Stimulated activated CD8-positive, alpha-beta memory T cell treated with anti-CD3 and anti-CD28 coated beads, Interleukin-15, amount 100 ng/mL, for 24 hours (primary cell): ENCODE measurements at places on chromosomes 1 and 21.

DNA sequence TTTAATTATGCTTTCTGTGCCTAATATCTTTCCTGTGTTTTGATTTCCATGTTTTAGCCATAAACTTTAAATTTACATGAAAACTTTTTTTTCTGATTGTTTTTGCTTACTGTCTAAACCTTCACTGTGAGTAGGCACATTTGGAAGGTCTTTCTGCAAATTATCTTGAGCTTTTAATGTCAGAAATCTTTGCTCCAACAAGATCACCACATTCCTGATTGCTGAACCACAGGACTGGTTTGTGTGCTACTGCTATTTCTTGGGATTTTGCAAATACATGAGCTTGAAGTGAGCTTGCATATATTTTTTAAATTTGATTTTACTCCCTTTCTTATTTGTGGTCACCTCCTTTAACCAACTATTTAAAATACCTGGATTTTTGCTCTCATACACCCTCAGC, 61.3 kb downstream of the PTBP2 start:
- DNase-seq = no peak

GRCh38 chr1:86396498-86396890, 371 bp upstream of the ODF2L start:
- no peak for DNase-seq

- DNase-seq = no peak
Measured at GRCh38 chr1:165109013-165109412, 247.5 kb downstream of the LMX1A start.

DNA sequence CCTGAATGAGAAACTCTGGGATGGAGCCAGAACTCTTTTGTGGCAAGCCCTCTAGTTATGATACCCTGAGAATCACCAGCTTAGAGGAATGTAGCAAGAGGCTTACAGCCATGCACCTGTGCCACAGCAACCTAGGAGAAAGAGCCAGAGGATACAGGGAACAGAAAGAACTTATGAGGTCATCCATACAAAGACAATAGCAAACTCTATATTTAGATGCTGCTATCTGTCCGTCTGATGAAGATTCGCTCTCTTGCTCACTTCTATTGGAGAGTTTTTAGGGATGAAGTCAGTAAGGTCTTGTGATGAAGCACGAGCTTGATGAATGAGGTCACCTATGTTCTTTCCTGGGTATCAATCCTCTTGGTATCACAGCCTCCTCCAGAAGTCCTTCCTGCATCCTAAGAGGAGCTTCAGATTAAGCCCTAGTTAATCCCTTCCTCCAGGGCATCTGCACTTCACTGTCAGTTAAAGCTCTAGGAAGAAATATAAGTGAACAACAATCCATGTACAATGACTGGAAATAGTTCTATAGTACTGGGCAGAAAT, 185.6 kb downstream of the DAB1 start:
- DNase-seq = no peak

GRCh38 chr1:145999321-146000024, 3.1 kb upstream of the TXNIP start:
- DNase-seq = no peak

DNA sequence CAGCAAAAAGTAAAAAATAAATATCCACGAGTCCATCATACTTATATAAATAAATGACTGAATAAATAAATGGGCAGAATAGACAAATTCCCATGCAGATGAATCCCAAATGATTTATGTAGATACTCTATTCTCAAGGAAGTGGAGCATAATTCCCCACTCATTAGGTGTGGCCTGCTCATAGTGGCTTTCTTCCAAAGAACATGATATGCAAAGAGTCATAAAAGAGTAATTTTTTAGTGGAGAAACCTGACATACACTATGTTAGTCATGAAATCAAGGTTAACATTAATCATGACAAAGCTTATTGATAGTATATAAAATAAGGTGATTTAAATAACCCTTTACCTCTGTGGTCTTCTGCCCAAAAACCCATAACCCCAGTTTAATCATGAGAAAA, 298.9 kb downstream of the DPYD start:
- DNase-seq = no peak

DNA sequence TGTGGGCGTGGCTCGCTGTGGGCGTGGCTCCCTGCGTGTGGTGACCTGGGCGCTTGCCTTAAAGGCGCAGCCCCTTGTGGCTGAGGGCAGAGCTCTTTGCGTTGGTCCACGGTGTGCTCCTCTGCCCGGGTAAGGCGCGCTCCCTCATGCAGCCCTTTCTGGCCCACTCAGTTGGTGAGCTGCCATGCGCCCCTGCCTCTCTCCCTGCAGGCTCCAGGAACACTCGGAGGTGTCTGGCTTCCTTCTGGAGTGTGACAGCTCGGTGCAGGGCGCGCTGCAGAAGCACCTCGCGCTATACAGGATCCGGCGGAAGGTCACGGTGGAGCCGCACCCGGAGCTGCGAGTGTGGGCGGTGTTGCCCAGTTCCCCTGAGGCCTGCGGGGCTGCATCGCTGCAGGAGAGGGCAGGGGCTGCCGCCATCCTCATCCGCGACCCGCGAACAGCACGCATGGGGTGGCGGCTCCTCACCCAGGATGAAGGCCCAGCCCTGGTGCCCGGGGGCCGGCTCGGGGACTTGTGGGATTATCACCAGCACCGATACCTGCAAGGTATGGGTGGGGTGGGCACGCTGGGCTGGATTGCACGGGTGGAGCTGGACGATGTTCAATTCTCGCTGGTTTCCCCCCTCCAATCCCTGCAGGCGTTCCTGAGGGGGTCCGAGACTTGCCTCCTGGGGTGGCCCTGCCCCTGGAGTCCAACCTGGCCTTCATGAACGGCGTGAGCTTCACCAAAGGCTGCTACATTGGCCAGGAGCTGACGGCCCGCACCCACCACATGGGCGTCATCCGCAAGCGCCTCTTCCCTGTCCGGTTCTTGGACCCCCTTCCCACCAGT, 9.1 kb downstream of the IBA57 start:
- DNase-seq = no peak

DNA sequence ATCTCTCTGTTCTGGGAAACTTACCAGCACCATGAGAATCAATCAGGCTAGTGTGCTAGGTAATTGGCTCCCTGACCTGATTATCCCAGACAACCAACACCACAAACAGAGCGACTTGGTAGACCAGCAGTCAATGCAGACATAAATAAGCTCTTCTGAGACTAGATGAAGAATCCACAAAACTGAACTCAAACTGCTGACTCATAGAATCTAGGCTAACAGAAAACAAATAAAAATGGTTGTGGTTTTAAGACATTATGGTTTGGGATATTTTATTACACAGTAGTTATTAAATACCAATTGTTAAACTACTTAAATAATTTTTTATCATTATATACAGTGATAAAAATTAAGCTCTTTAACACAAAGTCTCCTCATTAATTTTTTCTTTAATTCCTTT, 535.7 kb downstream of the COL11A1 start:
- no peak for DNase-seq

- DNase-seq = no peak
Measured at GRCh38 chr21:14114251-14114650, 96.5 kb downstream of the LIPI start.

DNA sequence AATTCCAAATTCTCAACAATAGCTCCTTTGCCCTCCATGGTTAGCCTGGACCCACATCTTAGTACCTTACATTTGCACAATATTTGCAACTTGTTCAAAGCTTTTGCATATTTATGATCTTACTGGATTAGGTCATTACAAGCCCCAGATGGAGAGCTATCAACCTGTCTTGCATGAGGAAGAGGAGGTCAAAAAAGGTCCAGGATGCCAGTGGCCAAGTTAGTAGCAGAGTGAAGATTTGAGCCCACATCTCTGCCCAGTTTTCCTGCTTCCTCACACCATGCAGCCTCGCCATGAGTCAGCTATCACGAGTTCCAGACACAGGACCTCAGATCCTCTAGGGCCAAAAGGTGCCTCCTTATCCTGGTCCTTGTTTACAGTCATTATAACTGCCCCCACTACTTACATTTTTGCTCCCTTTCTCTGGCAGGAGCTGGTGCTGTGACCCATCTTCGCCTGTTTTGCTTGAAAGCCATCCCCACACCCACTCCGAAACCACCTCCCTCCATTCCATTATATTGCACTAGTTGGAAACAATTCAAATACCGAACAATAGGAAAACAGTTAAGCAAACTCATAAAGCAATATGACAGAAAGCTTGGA, 5.0 kb upstream of the AHCYL1 start:
- DNase-seq = no peak

DNA sequence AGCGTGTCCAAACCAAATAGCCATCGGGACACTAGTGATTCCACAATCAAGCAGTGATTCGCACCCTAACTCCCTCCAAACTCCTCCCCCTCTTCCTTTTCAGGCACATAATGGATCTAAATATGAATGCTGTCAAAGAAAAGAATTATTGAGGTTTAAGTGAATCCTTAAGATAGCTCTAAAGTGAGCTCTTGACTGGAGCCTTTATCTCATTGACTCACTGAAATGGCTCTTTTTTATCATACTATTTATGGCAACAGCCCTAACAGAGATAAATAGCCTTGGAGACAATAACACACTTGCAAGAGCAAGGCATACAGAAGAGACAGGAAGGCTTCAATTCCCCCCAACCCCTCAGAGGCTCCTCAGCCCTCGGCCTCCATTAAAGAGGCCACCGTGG, 143.3 kb downstream of the PLXNA2 start:
- no peak for DNase-seq

DNA sequence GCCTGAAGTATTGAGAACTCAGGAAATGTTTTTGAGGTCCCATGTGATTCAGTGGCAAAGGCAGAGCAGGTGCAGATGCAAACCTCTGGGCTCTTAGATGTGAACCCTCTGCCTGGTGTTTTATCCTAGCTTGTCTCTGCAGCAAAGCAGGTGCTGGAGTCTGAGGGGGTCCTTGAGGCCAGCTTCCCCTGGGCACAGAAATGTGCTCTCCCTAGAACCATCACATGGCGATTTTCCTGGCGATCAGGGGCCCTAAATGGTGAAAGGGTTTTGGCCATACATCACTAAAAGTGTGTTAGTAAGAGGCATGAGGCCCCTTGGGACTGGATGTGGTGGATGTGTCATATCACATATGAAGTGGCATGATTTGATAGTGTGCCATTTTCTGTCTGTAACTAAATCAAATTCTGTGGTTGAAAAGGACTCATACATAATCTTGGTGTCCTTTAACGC, 144.8 kb downstream of the ST6GALNAC3 start:
- DNase-seq = no peak

GRCh38 chr1:156704930-156705320, 458 bp downstream of the CRABP2 start:
- no peak for DNase-seq

DNA sequence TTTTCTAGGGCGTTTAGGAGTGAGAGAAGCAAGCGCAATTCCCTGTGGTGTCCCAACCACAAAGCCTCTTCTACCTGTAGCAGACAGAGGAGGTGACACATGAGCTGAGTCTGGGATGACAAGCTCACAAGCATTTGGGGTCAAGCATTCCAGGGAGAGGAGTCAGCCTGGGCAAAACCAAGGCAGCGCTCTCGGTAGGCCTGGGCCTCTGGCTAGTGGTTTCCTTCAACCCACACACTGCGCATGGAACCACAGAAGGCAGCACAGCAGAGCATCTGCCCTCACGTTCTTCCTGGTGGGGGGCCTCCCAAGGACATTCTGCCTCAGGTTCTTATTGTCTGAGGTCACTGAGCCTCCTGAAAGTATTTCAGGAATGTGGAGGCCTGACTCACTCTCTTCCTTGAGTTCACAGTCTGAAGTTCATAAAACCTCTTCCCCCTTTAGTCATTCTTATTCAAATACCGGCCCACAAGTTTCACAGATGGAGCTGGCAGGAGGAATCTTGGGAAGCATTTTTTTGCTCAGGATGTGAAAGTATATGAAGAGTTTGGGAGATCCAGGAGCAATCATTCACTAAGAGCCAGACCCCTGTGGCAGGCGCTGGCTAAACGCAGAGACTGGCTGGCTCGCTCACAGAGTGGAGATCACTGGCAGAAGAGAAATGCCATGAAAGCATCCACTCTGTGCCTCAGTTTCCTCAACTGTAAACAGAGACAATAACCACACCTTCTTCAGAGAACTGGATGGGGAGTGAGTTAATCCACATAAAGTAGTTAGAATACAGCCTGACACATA, 26.8 kb downstream of the CCN1 start:
- no peak for DNase-seq

GRCh38 chr1:30677471-30677870, 45.9 kb downstream of the MATN1 start:
- no peak for DNase-seq

DNA sequence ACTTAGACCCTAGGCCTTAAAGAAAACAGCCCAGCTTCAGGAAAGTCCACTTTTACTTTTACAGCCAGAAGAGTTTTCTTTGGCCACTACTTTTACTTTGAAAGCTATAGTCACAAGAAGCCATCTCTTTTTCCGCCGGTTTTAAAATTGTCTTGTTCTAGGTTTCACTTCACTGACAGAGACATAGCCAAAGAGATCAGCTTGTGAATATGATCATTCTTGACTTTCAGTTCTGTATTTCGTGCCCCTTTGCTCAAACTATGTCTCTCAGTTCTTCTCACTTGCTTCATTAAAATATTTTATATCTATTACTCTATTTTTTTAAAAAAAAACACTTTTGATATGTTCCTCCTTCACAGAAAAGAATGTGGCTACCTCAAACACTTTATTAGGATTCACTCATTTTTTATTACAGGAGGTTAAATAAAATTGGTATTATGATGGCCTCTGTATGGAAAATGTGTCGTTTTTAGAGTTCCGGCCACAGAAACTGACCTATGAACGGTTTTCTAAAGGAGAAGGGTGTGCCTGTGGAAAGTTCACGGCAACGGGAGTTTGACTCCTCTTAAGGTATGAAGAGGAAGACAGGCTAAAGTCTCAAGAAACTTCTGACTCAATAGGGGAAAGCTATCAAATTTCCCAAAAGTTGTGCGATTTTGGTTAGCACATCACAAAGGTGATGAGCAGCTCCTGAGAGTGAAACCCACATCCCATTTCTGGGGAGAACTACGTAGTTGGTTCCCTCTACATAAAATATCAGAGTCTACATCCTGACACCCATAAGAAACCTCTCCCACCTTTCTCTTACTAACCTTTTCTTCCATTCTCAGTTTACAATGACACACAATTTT, 1.2 kb downstream of the MCOLN2 start:
- DNase-seq = no peak

- no peak for DNase-seq
Measured at GRCh38 chr1:214259353-214259977, 21.5 kb upstream of the SMYD2 start.

GRCh38 chr1:241503444-241503843, 16.1 kb downstream of the FH start:
- no peak for DNase-seq

- DNase-seq = no peak
Measured at GRCh38 chr1:204709960-204710912, 24.7 kb upstream of the LRRN2 start.

- no peak for DNase-seq
Measured at GRCh38 chr1:119636491-119637089, 11.5 kb downstream of the ZNF697 start.

DNA sequence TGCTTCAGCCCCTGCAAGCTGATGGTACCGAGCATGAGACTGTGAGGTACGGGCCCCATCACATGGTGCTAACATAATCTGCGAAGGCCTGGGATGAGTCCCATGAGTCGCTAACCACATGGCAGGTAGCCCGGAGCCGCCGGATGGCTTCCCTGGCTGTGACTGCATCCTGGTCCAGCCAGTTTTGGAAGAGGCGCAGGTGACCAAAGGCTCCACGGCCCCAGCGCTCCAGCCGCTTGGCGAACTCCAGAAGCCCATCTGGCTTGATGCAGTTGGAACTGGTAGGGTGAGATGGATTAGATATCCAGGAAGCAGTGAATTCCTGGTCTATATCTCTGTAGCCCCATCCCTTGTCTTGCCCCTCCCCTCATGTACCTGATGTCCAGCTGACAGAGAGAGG, 24.6 kb downstream of the LRRC41 start:
- DNase-seq = no peak
